ENCODE measurements at places on chromosomes 5 and 9. TPM values are rescaled to one million over a fixed set of nuclear protein-coding genes. Genes with fewer than 3 reads are reported as not detected.

DNA sequence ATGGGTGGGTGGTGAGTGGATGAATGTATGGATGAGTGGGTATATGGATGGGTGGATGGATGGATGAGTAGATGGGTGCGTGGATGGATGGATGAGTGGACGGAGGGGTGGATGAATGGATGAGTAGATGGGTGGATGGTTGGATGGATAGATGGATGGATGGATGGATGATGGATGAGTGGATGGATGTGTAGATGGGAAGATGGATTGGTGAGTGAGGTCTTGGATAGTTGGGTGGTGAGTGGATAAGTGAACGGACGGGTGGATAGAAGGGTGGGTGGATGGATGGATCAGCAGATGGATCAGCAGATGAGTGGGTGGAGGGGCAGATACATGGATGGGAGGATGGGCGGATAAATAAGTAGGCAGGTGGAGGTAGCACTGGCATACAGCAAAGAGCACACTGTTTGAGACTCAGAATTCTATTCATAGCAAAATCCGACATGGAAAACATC, 163.5 kb downstream of the C9orf50 start:
- no peak overlapping the region for H3K4me3 ChIP-seq
- H3K27ac ChIP-seq = no peak overlapping the region
- no peak for DNase-seq

GRCh38 chr5:17951392-17952169, 317.3 kb downstream of the TAF11L14 start:
- H3K27me3 ChIP-seq = no peaks in the 10 kb centered on the region
- H3K36me3 ChIP-seq = no peaks in the 10 kb centered on the region
- no peak for DNase-seq
- no peak overlapping the region for H3K4me3 ChIP-seq
- no peaks in the 10 kb centered on the region for H3K4me1 ChIP-seq

GRCh38 chr5:151315998-151316597, 12.5 kb upstream of the SLC36A3 start:
- no peaks in the 10 kb centered on the region for H3K27me3 ChIP-seq
- H3K36me3 ChIP-seq = no peaks in the 10 kb centered on the region
- peak; percentile 70 for DNase-seq
- H3K27ac ChIP-seq = no peak overlapping the region

- no peak for DNase-seq
- H3K27ac ChIP-seq = no peak overlapping the region
- H3K27me3 ChIP-seq = no peaks in the 10 kb centered on the region
- H3K4me3 ChIP-seq = no peak overlapping the region
- H3K36me3 ChIP-seq = no peaks in the 10 kb centered on the region
Measured at GRCh38 chr5:61232490-61233050, 70.3 kb upstream of the SMIM15 start.

The SLCO6A1 gene
- total RNA-seq = not detected

DNA sequence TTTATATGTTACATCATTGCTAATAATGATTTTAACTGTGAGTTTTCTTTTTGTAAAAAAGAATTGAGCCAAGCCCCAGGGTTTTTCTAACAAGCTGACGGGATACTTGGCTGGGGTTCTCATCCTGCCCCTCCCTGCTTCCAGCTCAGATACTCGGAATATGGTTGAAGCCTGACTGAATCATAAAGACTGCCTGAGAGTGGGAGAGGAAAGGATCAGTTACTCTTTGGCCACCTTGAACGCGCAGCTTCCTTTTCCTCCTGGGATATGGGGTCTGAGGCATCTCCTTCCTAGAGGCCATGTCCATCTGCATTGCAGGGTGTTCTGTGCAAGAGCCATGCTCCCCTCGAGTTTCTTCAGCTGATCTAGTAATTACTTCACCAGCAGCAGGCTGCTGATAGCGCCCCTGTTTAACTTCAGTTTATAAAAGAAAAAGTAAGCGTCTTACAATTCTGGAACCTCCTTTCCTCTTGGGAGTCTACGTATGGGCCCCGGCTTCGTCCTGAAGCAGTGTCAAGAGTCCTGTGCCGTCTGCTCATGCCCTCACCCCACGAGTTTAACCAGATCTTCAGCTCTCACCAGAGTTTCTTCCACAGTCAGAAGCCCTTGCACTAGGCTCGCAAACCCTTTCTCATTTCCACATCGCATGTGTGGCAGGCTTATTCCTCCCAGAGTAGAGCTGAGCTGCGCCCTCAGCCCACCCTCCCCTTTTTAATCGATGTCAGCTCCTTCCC, 130.0 kb downstream of the MVB12B start:
- no peak overlapping the region for H3K27ac ChIP-seq
- no peak overlapping the region for H3K4me3 ChIP-seq
- no peaks in the 10 kb centered on the region for H3K4me1 ChIP-seq
- DNase-seq = no peak
- H3K27me3 ChIP-seq = no peaks in the 10 kb centered on the region

Data from pancreas (tissue), 10 donors.